ENCODE measurements at places on chromosomes 2 and 18. TPM values are rescaled to one million over a fixed set of nuclear protein-coding genes. Genes with fewer than 3 reads are reported as not detected.

GRCh38 chr2:160602073-160602472 lies 108.5 kb upstream of the RBMS1 start:
- H3K27me3 ChIP-seq = no peaks in the 10 kb centered on the region
- H3K4me1 ChIP-seq = no peaks in the 10 kb centered on the region
- H3K36me3 ChIP-seq = no peaks in the 10 kb centered on the region
- H3K27ac ChIP-seq = no peak overlapping the region
- DNase-seq = no peak
- H3K4me3 ChIP-seq = no peak overlapping the region

GRCh38 chr2:149595056-149595963 lies 7.7 kb upstream of the MMADHC start:
- no peak for DNase-seq
- no peaks in the 10 kb centered on the region for H3K36me3 ChIP-seq
- no peaks in the 10 kb centered on the region for H3K4me1 ChIP-seq
- no peak overlapping the region for H3K4me3 ChIP-seq
- no peak overlapping the region for H3K27ac ChIP-seq

GRCh38 chr2:105756435-105756834 lies 11.7 kb downstream of the NCK2 start:
- H3K27me3 ChIP-seq = no peaks in the 10 kb centered on the region
- DNase-seq = no peak
- H3K27ac ChIP-seq = no peak overlapping the region
- no peaks in the 10 kb centered on the region for H3K36me3 ChIP-seq
- peaks cover 11% of the 10 kb centered on the region for H3K4me1 ChIP-seq

DNA sequence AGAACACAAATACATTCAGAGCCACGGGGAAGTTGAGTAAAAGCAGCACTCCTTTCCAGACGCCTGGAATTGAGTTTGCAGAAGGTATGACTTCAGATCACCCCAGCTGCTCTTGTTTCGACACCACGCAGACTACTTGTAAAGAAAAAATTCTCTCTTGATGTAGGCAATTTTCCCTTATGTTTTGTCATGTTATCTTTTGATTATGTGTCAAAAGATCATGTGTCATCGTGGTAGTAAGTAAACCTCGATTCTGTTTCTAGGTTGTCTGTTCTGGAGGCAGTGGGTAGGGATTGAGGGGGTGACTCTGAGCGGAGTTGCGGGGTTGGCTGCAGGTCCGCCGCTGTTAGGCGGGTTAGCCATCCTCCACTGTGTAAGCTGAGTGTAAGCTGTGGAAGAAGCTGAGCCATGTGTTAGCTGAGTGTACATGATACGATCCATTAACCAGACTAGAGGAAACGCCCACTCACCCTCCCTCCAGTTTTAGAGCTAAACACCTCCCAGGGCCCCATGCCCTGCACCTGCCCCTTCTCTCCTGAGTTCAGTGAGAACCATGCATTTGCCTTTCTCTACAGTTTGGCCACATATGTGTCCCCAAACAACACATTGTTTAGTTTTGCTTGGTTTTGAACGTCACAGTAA lies 181.8 kb downstream of the SNTG2 start:
- no peaks in the 10 kb centered on the region for H3K36me3 ChIP-seq
- H3K27ac ChIP-seq = no peak overlapping the region
- H3K4me3 ChIP-seq = no peak overlapping the region
- DNase-seq = no peak
- no peaks in the 10 kb centered on the region for H3K4me1 ChIP-seq
- H3K27me3 ChIP-seq = no peaks in the 10 kb centered on the region

DNA sequence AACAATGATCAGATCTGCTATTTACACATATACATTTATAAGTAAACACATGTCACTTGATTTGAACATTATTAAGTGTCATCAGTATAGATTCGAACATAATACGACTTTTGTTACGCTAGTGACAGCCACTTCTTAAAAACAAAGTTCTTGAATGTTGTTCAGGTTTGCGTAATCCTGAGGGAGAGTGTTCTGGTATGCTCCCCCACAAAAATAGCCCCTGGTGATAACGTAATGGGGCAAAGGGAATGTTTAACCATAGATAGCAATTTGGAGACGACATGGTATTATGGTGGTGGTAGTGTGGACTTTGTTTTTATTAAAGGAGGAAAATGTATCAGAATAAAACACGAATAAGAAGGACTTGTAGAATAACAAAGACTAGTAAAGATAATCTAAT lies 90.6 kb downstream of the PLEKHM3 start:
- H3K4me3 ChIP-seq = no peak overlapping the region
- H3K36me3 ChIP-seq = peaks cover 14% of the 10 kb centered on the region
- H3K27me3 ChIP-seq = no peaks in the 10 kb centered on the region
- no peaks in the 10 kb centered on the region for H3K4me1 ChIP-seq
- DNase-seq = no peak

DNA sequence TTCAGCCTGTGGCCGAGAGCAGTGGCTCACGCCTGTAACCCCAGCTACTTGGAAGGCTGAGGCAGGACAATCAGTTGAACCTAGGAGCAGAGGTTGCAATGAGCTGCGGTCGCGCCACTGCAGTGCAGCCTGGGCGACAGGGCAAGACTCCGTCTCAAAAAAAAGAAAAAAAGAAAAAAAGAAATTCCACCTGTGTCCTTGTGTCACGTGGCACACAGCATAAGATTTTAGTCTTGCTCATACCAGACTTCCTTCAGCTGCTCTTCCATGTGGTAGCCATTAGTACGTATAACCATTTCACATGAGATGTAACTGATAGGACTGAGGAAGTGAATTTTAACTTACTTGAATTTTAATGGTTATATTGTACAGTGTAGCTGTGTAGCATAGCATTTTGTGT lies 4.0 kb downstream of the NOP58 start:
- no peak overlapping the region for H3K27ac ChIP-seq
- no peak for DNase-seq
- no peaks in the 10 kb centered on the region for H3K27me3 ChIP-seq

DNA sequence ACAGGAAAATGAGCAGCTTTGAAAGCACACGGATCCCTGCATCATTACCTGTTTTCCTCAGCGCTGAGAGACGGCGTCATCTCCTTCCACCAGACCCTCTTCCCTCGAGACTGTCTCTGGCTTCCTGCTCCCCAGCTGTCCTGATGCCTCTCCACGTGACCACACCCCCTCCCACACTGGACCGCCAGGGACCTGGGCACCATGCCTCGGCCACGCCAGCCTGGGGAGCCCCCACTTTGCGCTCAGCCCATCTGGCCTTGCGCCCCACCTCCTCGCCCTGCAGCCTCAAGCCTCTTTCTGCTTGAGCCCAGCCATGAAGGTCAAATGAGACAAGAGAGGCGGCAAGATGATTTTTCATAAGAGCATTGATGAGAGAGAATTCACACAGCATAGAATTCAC lies 66.0 kb upstream of the ACKR3 start:
- H3K27me3 ChIP-seq = peaks cover 12% of the 10 kb centered on the region
- H3K27ac ChIP-seq = no peak overlapping the region
- no peak for DNase-seq
- H3K4me3 ChIP-seq = no peak overlapping the region
- peaks cover 5% of the 10 kb centered on the region for H3K4me1 ChIP-seq

POTEC gene
- total RNA-seq = not detected

DAW1 gene
- total RNA-seq = 7.7 TPM

RFTN2 gene
- 4.5 TPM for total RNA-seq

VAMP5 gene
- 87.7 TPM for total RNA-seq
